Left ventricle myocardium inferior (tissue), 1 donor: ENCODE measurements at places on chromosomes 3 and 15.

DNA sequence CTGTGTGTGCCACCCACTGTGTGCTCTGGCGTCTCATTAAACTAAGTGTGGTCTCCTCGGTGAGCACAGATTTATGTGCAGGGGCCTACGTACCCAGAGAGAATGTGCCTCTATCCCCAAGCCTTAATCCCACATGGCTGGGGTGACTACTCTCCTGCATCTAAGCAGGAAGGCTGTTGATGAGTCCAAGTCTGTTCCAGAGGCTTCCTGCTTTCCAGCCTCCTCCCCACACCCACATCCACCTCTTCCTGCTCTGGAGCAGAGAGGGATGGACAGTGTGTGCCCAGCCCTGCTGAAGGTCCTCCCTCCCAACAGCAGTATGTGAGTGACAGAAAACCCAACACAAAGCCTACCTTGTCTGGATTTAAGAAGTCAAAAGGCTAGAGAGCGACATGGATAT, 38.8 kb upstream of the BCL2L10 start:
- no peak for DNase-seq

GRCh38 chr3:134274571-134274970, 23.9 kb upstream of the RYK start:
- DNase-seq = no peak

- no peak for DNase-seq
Measured at GRCh38 chr3:10432931-10433330, 72.5 kb downstream of the ATP2B2 start.

DNA sequence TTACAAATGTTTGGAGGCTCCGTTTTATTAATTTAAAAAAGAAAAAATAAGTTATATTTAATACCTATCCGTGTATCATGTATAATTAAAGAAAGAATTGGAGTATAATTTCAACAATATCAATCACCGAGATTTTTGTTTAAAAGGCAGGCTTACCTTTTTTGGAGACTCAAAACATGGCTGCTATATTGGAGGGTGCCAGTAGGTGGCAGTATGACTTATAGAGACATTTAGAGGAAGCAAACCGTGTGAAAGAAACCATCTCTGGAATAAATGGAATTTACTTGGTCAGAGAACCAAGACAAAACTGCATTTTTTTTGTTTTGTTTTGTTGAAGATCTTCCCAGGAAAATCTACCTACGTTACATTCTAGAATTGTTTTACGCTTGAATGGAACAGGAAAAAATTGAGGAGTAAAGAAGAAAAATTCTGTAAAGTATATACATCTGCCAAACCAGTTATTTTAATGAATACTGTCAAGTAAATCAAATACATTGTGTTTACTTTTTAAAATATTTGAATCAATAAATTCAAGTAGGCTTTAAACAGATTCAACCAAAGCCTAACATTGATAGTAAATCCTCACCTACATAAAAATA, 802.6 kb upstream of the ALCAM start:
- DNase-seq = no peak
